Stimulated activated CD8-positive, alpha-beta memory T cell treated with anti-CD3 and anti-CD28 coated beads, Interleukin-15, amount 100 ng/mL, for 4 hours (primary cell): ENCODE measurements at places on chromosomes 13 and 19.

DNA sequence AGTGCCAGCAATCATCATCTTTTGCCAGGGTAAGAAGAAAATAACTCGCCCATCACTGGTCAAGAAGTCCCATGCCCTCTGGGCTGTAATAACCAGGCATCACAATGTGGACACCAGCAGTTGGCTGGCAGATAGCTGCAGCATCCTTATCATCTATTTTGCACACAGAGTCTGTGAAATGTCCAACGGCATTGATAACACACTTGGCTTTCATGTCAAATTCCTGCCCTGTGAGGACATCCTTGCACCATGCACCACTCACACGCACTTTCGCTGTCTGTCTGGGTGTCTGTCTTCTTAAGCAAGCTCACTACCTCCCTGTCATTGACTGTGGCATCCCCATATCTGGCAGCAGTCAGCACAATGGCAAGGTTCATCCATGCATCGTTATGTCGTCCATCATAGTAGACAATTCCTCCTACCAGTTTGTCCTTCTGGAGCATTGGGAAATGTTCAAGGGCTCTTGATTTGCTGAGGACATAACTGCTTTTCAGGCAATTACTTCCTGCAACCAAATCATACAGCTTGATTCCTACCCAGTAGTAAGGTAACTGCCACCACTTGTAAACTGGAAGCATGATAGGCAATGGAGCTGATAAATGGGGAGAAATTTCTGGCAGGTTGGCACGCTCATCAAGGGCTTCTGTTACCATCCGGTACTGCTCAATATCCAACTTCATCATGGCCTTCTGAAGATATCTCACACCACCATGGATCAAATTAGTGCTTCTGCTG, 6.8 kb upstream of the ZSCAN5A start:
- DNase-seq, result no peak

GRCh38 chr19:16461630-16462051, 10.1 kb downstream of the EPS15L1 start:
- no peak for DNase-seq

GRCh38 chr13:72808917-72809500, 27.1 kb downstream of the PIBF1 start:
- no peak for DNase-seq

- no peak for DNase-seq
These were observed 8.6 kb downstream of the TUBGCP3 start for GRCh38 chr13:112579310-112579843.

DNA sequence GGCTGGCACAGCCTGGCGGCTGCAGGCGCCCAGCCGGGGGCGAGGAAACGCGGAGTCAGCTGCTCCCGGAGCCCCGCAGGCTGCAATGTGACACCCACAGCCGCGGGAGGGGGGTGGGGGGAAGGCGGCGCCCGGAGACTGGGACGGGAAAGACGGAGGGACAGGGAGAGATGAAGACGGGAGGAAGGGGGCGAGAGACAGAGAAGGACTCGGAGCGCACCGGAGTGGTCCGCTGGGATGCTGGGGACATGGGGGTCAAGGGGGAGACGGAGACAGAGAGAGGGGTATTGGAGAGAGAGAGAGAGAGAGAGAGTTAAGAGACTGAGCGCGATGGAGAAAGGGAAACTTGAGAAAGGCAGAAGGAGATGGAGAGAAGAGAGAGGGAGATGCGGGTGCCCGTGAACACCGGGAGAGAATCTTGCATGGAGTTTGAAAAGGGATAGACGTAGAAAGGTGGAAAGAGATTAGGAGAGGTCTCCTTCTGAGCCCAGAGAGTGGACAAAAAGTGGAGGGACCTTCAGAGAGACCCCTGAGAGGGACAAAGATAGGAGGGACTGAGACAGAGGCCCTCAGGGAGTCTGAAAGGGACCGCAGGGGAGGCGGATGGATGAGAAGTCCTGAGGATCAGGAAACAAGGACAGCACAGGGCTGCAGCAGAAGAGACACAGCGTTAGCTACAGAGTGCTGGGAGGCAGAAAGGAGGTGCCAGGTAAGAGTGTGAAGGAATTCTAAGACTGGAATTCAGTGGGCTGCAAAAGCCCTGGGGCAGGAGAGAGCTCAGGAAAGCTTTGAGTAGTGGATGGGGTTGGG, 1.0 kb downstream of the SCN1B start:
- no peak for DNase-seq

- DNase-seq, result no peak
These were observed 30.3 kb downstream of the OXGR1 start for GRCh38 chr13:96963786-96964475.
